ENCODE measurements at places on chromosomes 4 and X. TPM values are rescaled to one million over a fixed set of nuclear protein-coding genes. Genes with fewer than 3 reads are reported as not detected.

DNA sequence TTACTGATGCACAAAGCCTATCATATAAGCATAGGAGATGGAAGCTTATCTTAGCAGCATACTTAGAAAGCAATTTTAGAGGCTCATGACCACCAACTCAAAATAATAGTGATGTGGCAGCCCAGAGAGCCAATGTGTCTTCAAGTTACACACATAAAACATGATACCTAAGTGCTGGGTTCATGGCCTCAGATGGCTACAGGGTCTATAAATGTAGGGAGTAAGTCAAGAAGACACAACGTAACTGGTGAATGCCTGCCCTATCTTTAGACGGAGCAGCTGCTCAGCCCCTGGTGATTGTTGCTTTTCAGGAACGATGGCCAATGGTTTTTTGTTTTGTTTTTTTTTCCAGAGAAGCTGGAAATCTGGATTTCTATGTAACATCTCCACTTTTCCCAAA is 42.8 kb downstream of the RNF150 start:
- no peak for DNase-seq

MAPK10 gene
- 13.6 TPM for total RNA-seq

DNAAF6 gene
- not detected for total RNA-seq

TENM3 gene
- total RNA-seq, result 2.0 TPM
